Right ventricle myocardium inferior (tissue), 1 donor: ENCODE measurements at places on chromosomes 2 and 18.

- DNase-seq: no peak
These were observed 3.8 kb downstream of the DNMT3A start for GRCh38 chr2:25337891-25338290.

DNA sequence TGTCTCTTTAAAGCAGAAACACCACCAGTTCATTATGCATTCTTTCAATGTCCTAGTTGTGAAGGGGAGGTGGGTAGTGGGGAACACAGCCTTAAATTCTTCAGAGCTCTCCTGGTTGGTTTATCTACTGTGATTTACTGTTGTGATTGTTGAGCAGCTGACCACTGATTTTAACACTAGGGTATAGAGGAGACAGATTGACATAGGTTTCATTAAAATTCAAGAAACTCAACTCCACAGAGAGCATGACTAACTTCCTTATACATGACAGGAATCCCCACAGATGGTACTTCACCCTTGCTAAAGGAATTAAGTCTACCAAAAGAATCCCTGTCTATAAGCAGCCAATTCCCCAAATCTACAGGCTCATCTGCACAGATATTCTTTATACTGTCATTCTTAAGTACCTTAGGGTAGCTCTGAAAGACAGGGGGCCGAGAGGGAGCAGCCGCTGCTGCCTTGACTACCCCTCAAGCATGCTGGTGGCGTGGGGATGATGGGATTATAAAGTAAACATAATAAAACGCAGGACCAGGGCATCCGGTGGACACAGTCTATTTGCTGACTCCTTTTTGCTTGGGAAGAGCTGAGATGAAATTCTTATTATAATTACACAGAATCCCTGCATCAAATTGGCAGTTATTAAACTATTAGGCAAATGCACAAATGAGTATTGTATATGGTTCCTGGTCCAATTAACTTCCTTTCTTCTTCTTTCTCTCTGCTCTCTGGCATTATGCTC, 1377.6 kb upstream of the PIK3C3 start:
- no peak for DNase-seq

DNA sequence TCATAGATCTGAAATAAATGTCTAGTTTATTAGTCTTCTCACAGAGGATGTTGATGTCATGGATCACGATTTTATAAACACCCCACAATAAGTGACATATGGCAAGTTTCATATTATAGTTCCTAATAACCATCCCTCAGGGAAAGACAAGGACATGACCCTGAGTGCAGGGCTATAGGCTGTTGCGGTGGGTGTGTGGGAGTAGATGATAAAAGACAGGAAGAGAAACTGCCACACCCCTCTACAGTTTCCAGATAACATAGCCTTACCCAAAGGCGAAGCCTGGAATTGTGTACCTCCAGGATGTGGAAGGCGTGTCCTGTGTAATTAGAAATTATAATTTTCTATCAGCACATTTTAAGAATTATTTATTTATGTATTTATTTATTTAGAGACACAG, 2.4 kb upstream of the NEDD4L start:
- DNase-seq: no peak

GRCh38 chr2:65227020-65227455, 593 bp upstream of the ACTR2 start:
- no peak for DNase-seq

GRCh38 chr2:69645031-69645431, 1.5 kb upstream of the AAK1 start:
- no peak for DNase-seq

GRCh38 chr2:213249502-213249901, 34.8 kb upstream of the SPAG16 start:
- no peak for DNase-seq

DNA sequence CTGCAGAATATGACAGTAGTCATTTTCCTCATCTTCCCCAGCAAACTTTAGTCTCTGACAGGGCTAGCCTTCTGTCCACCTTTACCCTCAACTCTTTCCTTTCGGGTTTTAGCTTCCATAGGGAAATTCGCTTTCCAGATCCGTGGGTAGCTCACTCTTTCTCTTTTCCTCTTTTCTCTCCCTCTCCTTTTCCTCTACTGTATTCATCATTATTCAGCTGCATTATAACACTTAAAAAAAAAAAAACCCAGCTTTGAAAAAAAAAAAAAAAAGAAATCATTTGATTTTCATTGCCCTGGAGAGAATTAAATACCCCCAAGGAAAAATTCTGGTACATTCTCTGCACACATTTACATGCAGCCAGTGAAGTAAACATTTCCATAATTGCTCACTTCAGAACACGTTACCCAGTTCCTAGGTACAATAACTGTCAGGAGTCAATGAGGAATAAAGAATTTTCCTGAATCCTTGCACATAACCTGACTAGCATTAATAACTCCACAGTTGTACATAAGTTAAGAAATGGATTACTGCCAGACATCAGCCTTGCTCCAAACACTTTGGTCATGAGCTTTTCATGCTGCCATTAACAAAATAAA, 63.5 kb downstream of the ZNF521 start:
- DNase-seq: no peak

DNA sequence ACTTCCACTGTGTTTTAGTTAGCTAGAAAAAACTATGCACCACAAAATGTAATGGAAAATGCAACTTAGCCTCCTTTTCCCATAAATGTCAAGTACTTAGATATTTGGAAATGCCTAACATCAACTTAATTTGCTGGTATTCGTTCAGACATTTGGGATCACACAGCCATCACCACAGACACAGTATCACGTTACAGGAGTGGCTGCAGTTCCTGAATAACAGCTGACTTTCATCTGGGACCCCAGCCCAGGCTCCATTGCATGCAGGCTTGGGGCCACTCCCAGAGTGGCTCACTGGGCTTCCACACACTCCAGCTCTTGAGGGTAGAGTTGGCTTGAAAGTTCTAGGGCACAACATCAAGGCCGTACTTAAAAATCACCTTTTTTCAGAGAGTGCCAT, 9.3 kb downstream of the TMEM182 start:
- DNase-seq: no peak

DNA sequence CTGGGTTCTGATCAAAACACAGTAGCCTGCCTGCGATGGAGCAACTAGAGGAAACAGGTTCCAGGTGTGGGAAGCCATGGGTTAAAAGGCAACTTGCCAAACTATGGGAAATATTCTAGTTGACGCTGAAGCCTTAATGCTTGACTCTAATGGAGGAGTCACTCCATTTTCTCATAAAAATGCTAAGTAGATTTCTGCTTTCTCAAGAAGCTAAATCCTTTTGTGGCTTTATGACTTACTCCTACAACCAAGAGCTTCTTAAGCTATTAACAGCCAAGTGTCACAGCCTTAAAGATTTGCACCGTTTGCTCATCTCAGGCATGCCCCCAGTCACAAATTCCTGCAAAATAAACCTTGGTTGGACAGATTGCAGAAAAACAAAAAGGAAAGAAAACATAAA, 25.2 kb downstream of the ANKRD44 start:
- no peak for DNase-seq

GRCh38 chr2:47838686-47839085, 55.7 kb downstream of the MSH6 start:
- DNase-seq: no peak

DNA sequence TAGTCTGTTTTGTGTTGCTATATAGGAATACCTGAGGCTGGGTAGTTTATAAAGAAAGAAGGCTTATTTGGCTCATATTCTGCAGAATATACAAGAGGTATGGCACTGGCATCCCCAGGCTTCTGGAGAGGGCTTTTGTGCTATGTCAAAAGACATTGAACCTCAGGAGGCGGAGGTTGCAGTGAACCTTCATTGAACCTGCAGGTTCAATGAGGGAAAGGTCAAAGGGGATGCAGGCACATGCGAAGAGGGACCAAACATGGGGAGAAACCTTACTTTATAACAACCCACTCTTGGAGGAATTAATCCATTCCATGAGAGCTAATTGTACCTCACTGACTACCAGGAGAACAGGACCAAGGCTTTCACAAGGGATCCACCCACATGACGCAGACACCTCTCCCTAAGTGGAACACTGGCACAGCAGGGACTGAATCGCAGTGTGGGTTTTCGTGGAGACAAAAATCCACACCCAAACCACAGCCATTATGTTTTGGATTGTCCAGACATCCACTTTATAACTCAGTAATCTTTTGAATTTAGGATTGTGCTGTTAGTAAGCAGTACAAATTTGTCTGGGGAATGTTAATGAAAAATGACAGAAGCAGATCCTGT, 4.1 kb upstream of the SERPINB8 start:
- no peak for DNase-seq

- no peak for DNase-seq
These were observed 137.9 kb upstream of the PID1 start for GRCh38 chr2:229408962-229409361.

DNA sequence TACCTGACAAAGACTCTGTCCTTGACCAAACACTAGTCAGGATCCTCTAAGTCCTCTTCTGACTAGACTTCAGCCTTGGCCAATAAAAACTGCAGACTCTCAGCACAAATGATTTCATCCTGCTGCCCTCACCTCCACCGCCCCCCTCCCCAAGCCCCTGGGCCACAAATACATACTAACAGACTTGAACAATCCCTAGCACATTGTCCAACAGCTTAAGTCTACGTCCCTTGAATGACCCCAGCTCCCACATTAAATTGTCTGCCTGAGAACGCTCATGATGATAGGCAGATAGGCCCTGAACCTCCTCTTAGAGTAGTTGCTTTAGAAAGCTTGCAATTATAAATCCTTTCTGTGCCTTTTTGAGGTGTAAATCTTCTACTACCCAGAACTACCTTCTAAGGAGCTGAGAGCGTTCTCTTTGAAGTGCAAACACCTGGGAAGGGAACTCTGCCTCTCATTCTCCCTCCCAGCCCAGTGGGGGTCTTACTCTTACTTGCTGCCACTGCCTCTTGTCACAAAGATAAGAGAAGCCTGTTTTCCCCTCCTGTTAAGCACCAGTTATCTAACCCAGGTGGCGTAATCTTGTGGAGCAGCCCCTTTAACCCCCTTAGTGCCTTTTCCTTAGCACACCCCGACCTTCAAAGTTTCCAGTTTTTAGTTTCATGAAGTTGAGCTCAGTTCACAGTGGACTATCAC, 1225.6 kb downstream of the LRP1B start:
- DNase-seq: no peak

DNA sequence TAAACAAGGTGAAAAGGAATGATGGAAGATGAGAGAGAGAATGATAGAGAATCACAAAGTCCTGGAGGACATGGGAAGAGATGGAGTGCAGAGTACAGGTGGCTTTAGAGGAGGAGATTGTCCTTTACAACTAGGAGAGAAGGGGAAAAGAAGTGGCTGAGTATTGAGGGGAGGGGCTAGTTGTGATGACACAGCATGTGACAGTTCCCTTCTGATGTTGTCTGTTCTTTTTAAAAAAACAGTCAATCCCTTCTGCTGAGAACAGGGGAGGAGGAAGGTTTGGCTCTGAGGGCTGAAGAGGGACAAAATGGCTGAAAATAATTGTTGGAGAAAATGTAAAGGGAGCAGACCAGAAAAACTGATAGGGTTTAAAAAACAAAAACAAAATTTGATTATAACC, 44.0 kb downstream of the STEAP3 start:
- no peak for DNase-seq

- DNase-seq: no peak
These were observed 167.2 kb downstream of the TCF4 start for GRCh38 chr18:55420665-55421307.

- DNase-seq: no peak
These were observed 26.2 kb downstream of the STK39 start for GRCh38 chr2:168220965-168221819.

DNA sequence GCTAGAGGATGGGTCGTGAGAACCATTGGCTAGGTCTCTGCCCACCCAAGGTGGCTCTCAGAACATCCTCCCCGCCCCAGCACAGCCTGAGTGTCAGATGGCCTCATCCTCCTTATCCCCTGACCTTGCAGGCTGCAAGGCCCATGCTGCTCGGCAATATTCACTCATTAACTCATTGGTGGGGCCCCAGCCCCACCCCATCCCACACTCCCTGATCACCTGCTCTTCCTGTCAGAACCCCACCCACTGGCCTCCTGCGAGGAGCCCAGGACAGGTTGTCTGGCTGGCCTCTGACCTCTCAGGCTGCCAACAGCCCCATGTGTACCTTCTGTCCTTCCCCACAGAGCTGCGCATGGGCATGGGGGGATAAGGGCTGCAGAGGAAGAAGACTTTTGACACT, 5.3 kb downstream of the ADCY3 start:
- DNase-seq: no peak

DNA sequence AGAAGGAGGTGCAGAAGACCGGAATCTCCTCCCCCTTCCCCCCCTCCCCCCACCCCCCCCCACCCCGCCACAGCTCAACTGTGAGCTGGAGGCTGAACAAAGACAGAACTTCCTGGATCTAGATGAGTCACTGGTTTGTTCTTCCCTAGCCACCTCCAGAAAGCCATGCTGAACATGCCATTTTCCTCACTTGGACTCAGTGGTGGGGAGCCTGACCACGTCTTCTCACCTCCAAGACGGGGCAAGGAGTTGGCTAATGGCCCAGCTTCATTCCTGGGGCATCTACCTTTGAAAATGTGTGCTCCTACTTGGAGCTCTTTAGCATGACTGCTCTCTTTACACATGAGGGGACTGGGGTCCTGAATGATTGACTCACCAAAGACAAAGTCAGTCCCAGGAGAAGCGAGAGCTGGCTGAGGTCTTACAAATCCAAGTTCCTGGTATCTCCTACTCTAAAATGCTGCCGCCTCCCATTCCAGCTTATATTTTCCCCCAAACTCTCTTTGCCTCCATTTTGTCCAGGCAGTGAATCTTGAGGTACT, 22.6 kb upstream of the FZD5 start:
- DNase-seq: no peak

- DNase-seq: no peak
These were observed 72.3 kb downstream of the ALMS1 start for GRCh38 chr2:73457982-73458381.

DNA sequence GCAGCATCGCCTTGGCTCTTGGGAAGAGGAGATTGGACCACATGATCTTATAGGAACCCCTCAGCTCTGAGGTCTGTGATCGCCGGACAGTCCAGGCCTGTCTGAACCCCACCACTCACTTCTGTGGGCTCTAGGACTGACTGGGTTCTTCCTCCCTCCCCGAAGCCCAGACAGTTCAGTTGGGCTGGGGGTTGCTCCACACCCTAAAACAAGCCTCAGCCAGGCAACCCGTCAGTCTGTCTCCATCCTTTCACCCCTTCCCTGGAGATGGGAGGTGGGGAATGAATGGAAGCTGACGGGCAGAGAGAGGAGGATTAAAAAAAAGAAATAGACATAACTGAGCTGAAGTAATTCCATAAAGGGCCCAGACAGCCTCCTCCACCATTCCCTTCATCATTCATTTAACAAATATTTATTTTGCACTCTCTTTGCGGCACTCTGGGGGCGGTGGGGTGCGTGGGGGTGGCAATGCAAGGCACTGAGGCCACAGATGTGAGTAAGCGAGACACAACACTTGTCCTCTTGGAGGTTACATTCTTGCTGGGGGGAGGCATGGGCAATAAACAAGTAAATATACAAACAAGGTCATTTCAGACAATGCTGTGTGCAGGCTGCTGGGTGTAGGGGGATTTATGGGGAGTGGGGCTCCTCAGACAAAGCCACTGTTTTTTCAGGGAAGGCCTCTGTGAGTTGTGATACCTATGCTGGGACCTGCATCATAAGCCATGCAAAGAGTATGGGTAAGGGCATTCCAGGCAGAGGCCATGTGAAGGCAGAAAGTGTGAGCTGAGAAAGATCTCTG, 12.9 kb downstream of the WNT10A start:
- no peak for DNase-seq

- DNase-seq: no peak
These were observed 61.9 kb downstream of the CENPO start for GRCh38 chr2:24855022-24855622.
